ENCODE measurements at places on chromosomes 6 and 20.

DNA sequence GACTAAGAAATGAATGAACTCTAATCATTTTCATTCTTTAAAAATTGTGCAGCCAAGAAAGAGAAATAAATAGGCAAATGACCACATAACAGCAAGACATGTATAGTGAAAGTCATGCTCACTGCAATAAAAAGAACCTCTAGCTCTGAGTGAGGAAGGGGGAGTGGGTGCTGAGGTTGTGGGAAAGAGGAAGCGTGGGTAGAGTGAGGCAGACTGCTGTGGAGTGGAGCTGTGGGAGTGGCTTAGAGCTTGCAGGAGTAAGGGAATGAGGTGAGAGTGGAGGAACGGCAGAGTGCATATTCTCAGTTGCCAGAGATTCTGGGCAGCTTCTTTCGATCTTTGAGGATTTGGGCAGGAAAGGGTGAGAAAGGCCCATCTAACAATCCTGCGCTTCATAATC, 10.4 kb downstream of the DEFB129 start:
- DNase-seq, result no peak

- no peak for DNase-seq
Measured at GRCh38 chr6:25267662-25268061, 11.5 kb upstream of the CARMIL1 start.

DNA sequence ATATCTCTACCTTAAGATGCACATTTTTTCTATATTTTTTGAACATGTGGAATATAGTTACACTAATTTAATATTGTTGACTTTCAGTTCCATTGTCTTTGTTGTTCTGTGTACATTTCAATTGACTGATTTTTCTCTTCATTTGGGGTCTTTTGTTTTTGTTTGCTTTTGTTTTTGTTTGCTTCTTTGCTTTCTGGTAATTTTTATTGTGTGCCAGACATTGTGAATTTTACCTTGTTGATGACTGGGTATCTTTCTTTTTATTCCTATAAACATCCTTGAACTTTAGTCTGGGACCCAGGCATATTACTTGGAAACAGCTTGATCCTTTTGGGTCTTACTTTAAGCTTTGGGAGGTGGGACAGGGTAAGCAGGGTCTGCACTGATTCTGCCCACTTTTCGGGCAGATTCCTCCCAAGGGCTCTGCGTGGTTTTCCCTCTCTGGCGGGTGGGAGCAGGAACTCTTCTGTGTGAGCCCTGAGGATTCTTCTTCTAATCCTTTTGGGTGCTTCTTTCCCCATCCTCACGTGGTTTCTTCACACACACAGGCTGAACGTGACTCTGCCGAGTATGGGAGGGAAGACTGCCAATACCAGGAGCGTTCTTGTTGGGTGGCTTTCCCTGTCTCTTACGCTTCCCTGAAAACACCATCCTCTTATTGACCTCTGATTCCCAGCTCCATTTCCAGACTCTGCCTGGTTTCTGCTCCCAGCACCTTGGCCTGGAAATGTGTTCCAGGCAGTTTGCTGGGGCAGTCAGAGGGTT, 200.5 kb downstream of the ARID1B start:
- no peak for DNase-seq

DNA sequence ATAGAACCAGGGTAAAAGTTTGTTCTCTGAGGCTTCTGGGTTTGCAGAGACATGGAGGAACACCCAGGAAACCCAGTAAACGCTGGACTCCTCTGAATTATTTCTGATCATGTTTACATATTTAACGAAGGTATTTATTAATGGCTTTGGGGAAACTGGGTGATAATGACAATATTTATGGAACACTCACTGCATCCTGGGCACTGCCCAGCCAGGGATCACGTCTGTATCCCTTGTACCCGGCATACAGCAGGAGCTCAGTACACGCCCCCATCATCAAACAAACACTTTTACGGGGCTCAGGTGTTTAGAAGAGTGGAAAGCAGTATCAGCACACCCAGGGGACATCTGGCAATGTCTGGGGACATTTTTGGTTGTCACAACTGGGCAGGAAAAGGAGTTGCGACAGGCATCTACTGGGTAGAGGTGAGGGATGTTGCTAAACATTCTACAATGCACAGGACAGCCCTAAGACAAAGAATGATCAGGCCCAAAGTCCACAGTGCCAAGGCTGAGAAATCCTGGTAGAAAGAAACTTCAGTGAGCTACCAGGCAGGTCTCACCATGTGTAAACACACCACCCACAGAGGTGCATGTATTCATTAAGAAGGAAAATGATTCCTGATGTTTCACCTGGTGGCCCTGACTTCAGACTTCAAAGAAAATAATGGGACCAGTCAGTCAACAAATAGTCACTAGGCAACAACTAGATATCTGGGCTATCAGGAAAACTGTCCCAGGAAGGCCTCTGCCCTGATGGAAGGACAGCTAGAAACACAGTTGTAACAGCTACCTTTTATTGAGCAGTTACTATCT, 35.3 kb downstream of the ZMYND8 start:
- DNase-seq, result no peak

DNA sequence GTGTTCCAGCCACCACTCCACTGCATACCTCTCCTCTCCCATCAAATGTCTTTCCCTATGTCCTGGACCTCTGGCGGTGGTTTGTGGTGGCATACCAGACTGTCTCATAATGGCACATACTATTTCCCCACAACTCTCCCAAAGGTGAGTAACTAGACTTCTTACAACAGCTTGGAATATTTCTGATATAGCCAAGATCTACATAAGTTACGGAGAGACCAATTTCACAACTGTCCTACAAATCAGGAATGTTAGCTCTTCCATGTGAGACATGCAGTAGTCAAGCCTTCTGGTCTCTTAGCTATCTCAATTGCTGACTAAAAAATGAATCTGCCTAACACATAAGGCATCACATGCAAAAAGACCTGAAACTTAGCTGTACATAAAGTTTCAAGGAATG, 588.9 kb downstream of the RNF144B start:
- DNase-seq, result no peak

GRCh38 chr20:58003525-58003924, 224.9 kb downstream of the ANKRD60 start:
- no peak for DNase-seq

DNA sequence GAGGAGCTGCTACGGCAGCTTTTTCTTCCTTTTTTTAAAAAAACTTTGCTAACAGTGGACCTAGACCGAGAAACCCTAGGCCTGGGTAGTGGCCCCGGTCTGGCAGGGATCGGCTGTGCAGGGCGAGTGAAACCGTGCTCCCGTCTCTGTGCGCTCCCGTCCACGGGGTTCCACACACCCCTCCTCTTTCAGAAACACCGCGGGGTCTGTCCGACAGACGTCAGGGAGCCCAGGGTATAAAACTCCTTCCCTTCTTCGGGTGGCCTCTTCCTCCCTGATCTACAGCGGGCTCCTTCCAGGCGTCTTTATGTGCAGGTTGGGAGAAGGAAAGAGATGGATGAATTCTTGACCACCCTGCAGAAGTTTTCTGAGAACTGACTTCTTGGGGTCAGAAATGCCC, 27.1 kb upstream of the SMOC2 start:
- DNase-seq, result no peak

DNA sequence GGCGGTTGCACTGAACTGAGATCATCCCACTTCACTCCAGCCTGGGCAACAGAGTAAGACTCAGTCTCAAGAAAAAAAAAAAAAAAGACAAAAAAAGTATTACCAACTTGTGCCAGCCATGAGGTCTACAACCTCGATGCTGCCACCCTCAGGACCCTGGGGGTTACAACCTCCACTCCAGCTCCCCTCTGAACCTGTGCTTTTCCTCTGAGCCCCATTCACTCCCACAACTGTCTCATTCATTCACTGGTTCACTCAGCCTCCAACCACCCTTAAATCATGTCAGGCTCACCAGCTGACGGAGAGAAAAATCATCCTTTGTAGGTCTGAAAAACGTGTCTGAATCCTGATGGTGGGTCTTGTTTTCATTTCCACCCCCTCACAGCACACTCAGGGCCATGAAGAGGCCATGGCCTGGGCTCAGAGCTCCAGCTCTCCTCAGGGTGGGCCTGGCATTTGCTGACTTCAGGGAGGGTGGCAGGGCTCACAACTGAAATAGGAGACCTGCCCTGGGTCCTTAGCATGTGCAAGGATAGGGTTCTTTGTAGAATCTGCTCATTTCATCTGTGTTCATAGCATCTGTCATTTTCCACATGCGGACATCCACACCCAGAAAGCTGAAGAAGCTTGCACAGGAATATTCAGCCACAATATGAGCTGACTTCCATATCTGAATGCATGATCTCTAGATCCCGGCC, 1.9 kb upstream of the ULBP1 start:
- DNase-seq, result no peak

GRCh38 chr20:58749979-58750378, 57.4 kb downstream of the NPEPL1 start:
- no peak for DNase-seq

GRCh38 chr6:47593979-47594378, 104.4 kb upstream of the ADGRF4 start:
- DNase-seq, result no peak

- no peak for DNase-seq
Measured at GRCh38 chr6:84050408-84050807, 16.8 kb downstream of the MRAP2 start.

- no peak for DNase-seq
Measured at GRCh38 chr20:35240083-35240810, 13.8 kb downstream of the MMP24 start.

DNA sequence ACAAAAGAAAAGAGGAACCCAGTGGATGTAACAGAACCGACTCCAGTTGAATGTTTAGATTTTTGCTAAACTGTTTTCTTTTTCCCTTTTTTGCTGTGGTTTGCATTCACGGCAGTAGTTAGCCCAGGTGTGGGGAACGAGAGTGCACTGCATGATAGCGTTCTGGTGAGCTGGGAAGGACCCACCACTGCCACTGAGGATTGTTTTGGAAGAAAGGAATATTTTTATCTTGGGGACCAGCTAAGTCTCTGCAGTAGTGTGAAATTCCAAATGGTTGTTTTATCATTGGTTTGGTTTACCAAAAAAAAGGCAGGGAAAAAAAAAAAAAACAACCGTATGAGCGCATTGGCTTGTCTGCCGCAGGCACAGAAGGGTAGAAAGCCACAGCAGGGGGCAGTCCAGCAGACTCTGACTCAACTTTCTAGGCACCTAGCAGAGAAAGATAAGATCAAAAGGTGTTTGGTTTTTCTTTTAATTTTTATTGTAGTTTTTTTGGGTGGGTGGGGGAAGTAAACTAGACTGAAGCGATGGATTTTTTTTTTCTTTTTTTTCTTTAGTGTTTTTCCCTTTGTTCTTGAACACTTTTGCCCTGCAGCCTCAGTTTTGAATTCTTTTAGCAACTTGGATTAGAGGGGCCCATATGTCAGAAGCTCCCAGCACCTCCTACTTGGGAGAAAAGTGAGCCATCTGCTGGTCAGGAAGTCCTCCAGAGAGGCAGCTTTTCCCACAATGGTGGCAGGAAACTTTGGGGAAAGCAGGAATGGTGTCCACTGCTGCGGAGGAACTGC, 13.5 kb upstream of the RAB5IF start:
- DNase-seq, result no peak

DNA sequence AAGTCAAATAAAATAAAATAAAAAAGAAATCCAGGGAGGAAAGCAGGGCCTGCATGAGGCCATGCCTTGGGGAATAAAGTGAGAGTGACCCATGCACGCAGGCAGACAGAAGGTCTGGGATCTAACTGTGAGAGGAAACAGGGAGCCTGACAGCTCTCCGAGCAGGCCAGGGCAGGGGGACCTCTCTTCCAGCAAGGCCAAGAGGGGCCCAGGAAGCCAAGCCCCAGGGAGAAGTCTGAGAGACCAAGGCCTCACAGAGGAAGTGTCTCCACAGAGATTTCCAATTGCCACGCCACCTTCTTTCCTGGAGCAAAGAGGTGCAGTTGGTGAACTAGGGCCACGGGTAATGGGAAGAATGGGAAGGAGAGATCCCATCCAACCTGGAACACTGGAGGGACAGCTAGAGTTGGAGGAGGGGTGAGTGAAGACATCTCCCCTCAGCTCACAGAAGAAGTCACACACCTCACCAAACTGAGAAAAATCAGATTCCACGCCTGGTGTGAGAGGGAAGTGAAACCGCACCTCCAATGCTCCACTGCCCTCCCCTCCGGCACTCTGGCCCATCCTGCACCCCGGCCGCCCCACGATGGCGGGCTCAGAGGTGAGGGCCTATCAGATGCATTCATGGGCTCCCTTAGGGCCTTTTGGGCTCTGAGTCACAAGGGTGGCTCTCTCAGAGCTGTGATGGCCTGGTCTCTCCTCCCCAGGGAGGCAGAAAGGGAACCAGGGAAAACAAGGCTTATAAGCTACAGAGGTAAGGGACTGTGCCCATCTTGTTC, 25.1 kb upstream of the TAF8 start:
- DNase-seq, result peak; percentile 58

DNA sequence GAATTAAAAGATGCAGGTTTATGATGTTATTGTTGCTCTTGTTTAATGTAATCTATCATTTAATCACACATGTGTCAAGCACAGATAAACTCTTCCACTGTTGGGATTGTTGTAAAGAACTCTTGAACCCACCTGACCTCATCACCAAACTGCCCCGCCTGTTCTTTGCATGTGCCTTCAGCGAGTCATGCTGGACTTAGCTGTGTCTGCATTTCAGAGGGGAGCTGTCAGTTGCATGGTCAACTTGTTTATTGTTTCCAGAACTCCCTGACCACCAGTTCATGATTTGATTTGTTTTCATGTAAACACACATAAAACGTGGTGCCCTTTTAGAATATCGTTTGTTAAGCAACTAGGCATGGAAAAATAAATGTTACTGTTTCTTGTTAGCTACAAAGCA, 93.6 kb downstream of the KHDC1L start:
- DNase-seq, result no peak

GRCh38 chr6:119110601-119111548, 32.4 kb upstream of the FAM184A start:
- no peak for DNase-seq

DNA sequence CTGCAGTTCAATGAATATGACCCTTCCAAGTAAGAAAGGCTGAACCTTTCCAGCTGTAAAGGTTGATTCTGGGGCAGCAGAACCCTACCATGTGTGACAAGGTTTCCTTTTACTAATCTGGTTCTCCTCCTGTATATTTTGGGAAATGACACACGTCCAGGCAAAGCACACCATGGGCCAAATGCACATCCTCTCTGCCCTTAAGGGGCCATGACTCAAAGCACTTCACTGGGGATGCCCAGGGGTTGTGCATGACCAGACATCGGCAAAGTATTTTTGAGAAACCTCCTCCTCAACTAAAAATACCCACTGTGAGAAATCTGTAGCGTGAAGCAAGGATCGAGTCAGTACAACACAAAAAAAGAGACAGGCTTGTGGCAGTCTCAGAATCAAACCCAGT, 174.7 kb downstream of the BACH2 start:
- DNase-seq, result no peak

DNA sequence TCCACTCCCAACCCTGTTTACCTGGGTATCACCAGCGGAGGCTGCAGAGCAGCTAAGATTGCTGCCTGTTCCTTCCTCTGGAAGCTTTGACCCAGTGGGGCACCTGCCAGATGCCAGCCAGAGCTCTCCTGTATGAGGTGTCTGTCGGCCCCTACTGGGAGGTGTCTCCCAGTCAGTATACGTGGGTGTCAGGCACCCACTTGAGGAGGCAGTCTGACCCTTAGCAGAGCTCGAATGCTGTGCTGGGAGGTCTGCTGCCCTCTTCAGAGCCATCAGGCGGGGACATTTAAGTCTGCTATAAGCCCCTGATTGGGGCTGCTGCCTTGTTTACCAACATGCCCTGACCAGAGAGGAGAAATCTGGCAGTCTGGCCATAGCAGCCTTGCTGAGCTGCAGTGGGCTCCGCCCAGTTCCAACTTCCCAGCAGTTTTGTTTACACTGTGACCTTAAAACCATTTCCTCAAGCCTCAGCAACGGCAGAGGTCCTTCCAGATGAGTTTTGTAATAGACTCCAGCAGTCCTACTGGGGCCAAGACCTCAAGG, 2.8 kb downstream of the RAET1E start:
- no peak for DNase-seq

- no peak for DNase-seq
Measured at GRCh38 chr20:4729265-4729664, 7.6 kb downstream of the PRND start.
